Kidney (tissue), 22 donors: ENCODE measurements at places on chromosomes 11 and 22.

GRCh38 chr11:115652094-115652493 lies 147.9 kb upstream of the CADM1 start:
- no peak overlapping the region for H3K27ac ChIP-seq
- DNase-seq = no peak
- no peaks in the 10 kb centered on the region for H3K27me3 ChIP-seq
- no peak overlapping the region for H3K4me3 ChIP-seq

- H3K4me3 ChIP-seq = no peak overlapping the region
- no peak overlapping the region for H3K27ac ChIP-seq
- H3K4me1 ChIP-seq = no peaks in the 10 kb centered on the region
- DNase-seq = no peak
Observed at GRCh38 chr11:27375370-27375769, 12.4 kb upstream of the CCDC34 start.

DNA sequence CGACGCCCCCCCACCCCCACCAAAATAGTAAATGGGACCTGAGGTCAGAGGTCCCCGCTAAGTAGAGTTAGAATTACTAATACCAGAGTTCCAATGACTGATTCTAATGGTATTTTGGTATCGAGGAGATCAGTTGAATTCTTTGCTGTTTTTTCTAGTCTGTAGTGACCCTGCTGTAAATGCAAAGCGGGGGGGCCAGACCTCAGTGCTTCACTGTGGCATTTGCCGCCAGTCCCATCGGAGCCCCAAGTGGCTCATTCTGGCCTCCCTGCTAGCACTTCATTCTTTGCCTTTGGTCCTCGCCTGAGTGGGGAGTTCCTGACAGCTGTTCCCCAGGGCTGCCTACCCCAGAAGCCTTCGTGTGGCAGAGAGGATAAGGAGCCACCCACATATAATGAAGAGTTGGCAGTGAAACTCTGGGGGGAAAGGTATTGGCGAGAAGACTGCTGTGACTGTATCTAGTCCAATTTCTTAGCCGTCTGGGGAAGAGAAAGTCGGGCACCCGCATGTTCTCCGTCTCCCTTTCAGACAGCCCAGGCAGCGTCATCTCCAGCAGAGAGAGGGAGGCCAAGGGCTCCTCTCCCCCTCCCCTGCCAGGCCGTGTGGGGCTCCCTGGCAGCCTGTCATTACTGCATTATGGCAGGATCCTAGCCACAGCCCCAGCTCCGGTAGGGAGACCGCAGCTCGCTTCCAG lies 19.4 kb upstream of the CABP7 start:
- no peak overlapping the region for H3K4me3 ChIP-seq
- no peaks in the 10 kb centered on the region for H3K36me3 ChIP-seq
- no peaks in the 10 kb centered on the region for H3K27me3 ChIP-seq
- DNase-seq = no peak

- no peaks in the 10 kb centered on the region for H3K36me3 ChIP-seq
- DNase-seq = no peak
- H3K4me1 ChIP-seq = no peaks in the 10 kb centered on the region
- H3K27me3 ChIP-seq = no peaks in the 10 kb centered on the region
Observed at GRCh38 chr11:124085997-124086846, 29.0 kb upstream of the VWA5A start.

- H3K4me1 ChIP-seq = no peaks in the 10 kb centered on the region
- H3K27ac ChIP-seq = no peak overlapping the region
- H3K36me3 ChIP-seq = no peaks in the 10 kb centered on the region
- H3K4me3 ChIP-seq = peak overlapping the region; percentile 26
- H3K27me3 ChIP-seq = no peaks in the 10 kb centered on the region
Observed at GRCh38 chr11:64060861-64061444, 25.2 kb downstream of the FLRT1 start.

GRCh38 chr11:27040302-27041115 lies at the start of gene BBOX1:
BBOX1 (plus strand) TSS chr11:27040815; CDS start chr11:27055431, 14,616 bp downstream.
- no peaks in the 10 kb centered on the region for H3K27me3 ChIP-seq
- no peak within 1 kb of the TSS for H3K27ac ChIP-seq
- no peak within 1 kb of the TSS for H3K4me3 ChIP-seq

DNA sequence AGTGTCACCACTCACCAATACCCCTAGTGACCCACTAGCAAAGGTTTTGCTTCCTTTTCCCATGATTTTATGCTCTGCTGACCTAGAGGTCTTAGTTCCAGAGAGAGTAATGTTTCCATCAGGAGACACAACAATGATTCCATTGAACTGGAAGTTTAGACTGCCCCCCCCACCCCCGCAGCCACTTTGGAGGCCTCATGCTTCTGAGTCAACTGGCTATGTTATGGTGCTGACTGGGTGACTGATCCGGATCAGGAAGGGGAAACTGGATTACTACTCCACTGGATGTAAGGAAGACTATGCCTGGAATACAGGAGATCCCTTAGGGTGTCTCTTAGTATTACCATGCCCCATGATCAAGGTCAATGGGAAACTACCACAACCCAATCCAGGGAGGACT lies 633.6 kb downstream of the OPCML start:
- no peaks in the 10 kb centered on the region for H3K27me3 ChIP-seq
- DNase-seq = no peak
- H3K4me1 ChIP-seq = no peaks in the 10 kb centered on the region

- no peaks in the 10 kb centered on the region for H3K36me3 ChIP-seq
- H3K27me3 ChIP-seq = no peaks in the 10 kb centered on the region
- H3K4me3 ChIP-seq = no peak overlapping the region
- DNase-seq = no peak
- no peaks in the 10 kb centered on the region for H3K4me1 ChIP-seq
Observed at GRCh38 chr11:114416441-114416961, 16.0 kb downstream of the RBM7 start.

DNA sequence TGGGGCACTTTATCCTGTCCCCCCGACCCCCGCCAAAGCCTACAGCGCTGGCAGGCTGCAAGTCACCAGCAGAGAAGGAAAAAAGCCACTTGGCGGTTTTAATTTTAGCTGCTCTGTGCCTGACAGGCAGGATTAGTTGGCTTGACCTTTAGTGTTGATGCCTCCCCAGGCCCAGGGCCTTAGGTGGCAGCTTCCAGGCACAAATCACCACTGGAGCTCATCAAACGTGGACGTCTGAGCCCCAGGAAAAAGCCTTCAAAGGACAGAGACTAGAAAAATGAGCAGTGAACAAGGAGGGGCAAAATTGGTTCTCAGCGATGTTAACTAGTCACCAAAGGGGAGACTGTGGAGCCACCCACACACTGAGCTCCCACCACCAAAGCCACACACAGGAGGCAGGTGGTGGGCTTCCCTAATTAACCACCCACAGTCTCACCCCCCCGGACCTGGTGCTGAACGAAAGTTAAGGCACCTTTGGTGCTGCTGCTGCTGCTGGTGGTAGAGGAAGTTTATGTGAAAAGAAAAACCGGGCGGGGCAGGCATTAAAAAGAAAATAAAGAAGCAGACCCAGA lies 4.4 kb upstream of the PYGM start:
- no peak for DNase-seq
- H3K27ac ChIP-seq = peak overlapping the region; percentile 56

DNA sequence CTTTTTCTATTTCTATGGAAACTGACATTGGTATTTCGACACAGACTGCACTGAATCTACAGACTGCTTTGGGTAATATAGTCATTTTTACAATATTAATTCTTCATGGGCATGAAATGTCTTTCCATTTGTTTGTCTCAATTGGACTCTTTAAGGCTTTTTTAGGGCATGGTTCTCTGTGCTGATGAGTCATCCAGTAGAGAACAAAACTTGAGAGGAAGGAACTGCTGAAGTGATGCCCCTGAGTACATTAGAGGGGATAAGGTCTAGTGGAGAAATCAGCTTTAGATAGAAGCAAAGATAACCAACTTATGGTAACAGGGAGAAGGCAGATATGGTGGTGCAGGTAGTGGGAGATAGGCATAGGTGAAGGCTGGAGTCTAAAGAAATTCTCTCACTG lies 25.1 kb downstream of the TSG101 start:
- H3K4me3 ChIP-seq = no peak overlapping the region
- peaks cover 33% of the 10 kb centered on the region for H3K36me3 ChIP-seq
- H3K27me3 ChIP-seq = no peaks in the 10 kb centered on the region

- no peaks in the 10 kb centered on the region for H3K36me3 ChIP-seq
- H3K27me3 ChIP-seq = no peaks in the 10 kb centered on the region
- H3K4me3 ChIP-seq = no peak overlapping the region
- DNase-seq = no peak
- no peak overlapping the region for H3K27ac ChIP-seq
Observed at GRCh38 chr22:43205261-43205691, 18.3 kb upstream of the TTLL12 start.

DNA sequence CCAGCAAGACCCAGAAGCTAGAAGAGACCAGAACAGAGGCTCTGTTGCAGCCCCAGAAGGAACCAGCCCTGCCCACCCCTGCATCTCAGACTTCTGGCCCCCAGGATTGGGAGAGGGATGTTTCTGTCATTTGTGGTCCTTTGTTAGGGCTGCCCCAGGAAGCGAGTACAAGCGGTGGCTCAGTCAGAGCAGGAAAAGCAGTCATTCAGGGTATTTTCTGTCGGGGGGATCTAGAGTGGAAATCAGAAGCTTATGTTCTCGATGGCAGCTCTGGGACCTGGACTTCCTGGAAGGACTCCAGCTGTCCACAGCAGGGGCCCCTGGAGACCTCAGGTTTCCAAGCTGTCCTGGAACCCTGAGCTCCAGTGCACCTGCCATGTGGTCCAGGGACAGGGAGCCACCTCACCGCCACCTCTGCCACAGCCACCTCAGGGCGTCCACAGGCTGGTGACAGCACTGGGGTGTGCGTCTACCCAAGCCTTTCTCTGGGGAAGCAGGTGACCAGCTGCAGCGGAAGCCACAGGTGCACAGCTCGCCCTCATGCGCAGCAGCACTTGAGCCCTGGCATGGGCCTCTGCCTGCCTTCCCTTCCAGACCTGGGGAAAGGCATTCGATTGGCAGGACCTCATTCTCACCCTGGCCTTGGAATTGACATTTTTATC lies 2.6 kb downstream of the KRTAP5-5 start:
- no peak overlapping the region for H3K4me3 ChIP-seq
- no peak overlapping the region for H3K27ac ChIP-seq
- no peaks in the 10 kb centered on the region for H3K27me3 ChIP-seq
- no peaks in the 10 kb centered on the region for H3K4me1 ChIP-seq
- DNase-seq = no peak

- DNase-seq = peak; percentile 88
- H3K4me1 ChIP-seq = no peaks in the 10 kb centered on the region
- peaks cover 3% of the 10 kb centered on the region for H3K27me3 ChIP-seq
- no peak overlapping the region for H3K27ac ChIP-seq
Observed at GRCh38 chr22:44620129-44620840, 81.7 kb upstream of the PRR5 start.

DNA sequence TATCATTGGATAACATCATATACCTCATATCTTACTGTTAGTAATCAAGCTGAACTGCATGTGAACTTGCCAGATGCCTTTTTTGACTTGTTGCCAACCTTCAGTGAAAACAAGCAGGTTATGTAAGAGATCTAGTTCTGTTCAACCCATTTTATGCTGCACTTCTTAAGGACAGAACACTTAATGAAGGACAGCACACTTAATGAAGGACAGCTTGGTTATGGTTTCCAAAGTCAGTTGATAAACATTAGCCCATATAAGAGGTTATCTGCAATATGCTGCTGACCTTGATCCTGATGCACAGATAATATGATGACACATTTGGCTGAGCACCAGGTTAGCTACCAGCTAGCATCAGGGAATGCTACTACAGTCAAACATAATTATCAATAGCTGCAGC lies 358.7 kb upstream of the PDGFD start:
- no peaks in the 10 kb centered on the region for H3K36me3 ChIP-seq
- H3K27me3 ChIP-seq = no peaks in the 10 kb centered on the region
- no peaks in the 10 kb centered on the region for H3K4me1 ChIP-seq

GRCh38 chr11:69292221-69292648 lies 1.7 kb upstream of the MYEOV start:
- H3K4me3 ChIP-seq = no peak overlapping the region
- no peak overlapping the region for H3K27ac ChIP-seq
- H3K36me3 ChIP-seq = no peaks in the 10 kb centered on the region
- H3K27me3 ChIP-seq = no peaks in the 10 kb centered on the region
- peaks cover 12% of the 10 kb centered on the region for H3K4me1 ChIP-seq
- DNase-seq = peak; percentile 61

- H3K27me3 ChIP-seq = no peaks in the 10 kb centered on the region
- no peaks in the 10 kb centered on the region for H3K36me3 ChIP-seq
- no peak overlapping the region for H3K27ac ChIP-seq
- no peak overlapping the region for H3K4me3 ChIP-seq
- peak; percentile 58 for DNase-seq
Observed at GRCh38 chr11:120128392-120129119, 9.4 kb downstream of the TRIM29 start.

DNA sequence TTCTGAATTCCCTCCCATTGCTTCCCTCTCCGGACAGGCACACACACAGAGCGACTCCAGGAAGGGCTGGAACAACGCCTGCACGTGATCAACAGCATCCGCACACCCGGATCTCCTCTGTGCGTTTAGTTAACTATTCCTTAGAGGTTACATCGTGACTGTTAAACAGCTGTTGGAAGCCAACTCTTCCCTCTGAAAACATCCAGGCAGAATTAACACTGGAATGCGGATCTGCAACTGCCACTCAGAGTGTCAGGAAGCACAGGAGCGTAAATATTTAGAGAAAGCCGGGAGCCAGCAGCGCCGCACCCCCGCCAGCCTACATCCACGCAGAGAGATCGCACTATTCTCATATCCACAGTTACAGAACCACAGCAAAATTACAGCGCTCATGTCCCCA lies 46.2 kb downstream of the SHANK2 start:
- DNase-seq = peak; percentile 72
- no peak overlapping the region for H3K4me3 ChIP-seq
- H3K4me1 ChIP-seq = peaks cover 34% of the 10 kb centered on the region
- peak overlapping the region; percentile 55 for H3K27ac ChIP-seq
- no peaks in the 10 kb centered on the region for H3K27me3 ChIP-seq
- H3K36me3 ChIP-seq = no peaks in the 10 kb centered on the region

DNA sequence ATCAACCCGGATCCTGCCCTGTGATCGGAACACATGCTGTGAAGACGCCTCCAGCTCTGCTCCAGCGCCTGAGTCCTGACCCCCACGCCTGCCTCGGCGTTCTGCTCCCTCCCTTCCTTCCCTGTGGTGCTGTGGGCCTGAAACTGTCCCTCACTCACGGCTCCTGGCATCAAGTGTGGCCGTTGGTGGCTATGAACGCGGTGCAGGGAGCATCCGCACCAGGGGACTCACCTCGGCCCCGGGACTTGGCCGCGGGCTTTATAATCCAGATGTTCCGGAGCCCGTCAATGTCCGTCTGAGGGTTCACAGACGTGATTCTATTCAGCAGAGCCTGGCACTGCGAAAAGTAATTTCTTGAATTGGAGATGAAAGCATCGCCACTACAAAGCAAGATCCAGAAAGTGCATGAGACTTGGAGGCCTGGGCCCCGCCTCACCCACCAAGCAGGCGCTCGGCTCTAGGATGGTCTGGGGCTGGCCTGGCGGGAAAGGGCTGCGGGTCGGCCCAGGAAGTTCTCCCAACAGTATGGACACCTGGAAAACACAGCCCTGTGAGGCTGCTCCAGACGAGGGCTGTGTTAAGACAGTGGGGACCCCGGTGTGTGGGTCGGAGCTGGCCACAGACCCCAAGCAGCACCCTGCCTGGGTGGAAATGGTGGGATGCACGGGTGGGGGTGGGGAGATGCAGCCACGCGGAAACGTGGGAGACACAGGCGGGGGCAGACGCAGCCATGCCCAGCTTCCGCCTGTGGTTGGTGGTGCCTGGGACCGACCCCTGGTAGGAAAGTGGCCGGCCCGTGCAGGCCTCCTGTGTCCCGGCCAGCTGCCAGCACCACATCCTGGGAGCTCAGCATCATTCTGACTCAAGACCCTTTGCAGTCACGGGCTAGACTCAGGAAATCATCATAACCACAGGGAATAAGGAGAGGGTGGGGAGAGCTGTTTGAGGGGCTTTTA lies 21.8 kb upstream of the IL17REL start:
- no peaks in the 10 kb centered on the region for H3K27me3 ChIP-seq
- no peak for DNase-seq
- no peak overlapping the region for H3K27ac ChIP-seq
- no peak overlapping the region for H3K4me3 ChIP-seq
- H3K4me1 ChIP-seq = no peaks in the 10 kb centered on the region
